Stimulated activated CD4-positive, alpha-beta T cell treated with anti-CD3 and anti-CD28 coated beads, Interleukin-4, amount 100 ng/mL, for 4 hours (primary cell): ENCODE measurements at places on chromosomes 4 and X.

- DNase-seq: no peak
Measured at GRCh38 chrX:123818243-123818642, 41.6 kb upstream of the XIAP start.

- no peak for DNase-seq
Measured at GRCh38 chr4:41930139-41930831, 4.9 kb upstream of the TMEM33 start.

DNA sequence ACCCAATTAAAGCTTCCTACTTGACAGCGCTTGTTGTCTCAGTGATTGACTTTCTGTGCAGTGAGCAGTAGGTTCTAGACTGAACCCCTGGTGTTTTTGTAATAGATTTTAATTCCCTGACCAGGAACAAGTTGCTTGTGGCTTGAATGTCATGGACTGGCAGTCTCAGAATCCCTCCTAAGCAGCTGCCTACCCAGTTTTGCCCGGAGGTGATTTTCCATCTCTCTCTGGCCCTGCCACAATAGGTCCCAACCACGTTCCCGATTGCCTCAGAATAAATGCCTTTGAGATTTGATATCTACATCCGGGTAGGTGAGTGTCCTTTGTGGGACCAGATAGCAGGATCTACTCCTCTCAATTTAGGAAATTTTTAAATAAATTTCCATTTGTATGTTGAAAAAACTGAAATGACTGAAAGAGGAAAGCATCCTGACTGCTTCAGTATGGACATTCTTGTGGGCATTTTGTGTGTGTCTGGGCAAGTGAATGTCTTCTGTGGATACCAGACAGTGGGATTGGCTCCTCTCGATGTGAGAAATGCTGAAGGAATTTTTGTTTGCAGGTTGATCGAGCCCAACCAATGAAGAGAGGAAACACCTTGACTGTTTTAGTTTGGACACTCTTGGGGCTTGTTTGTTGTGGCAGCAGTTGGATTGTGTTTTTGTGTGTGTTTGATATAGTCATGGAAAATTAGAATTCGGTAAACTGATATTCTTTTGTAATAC, 1607.4 kb downstream of the C4orf33 start:
- DNase-seq: no peak

GRCh38 chr4:167176723-167177367, 57.4 kb downstream of the SPOCK3 start:
- DNase-seq: no peak

DNA sequence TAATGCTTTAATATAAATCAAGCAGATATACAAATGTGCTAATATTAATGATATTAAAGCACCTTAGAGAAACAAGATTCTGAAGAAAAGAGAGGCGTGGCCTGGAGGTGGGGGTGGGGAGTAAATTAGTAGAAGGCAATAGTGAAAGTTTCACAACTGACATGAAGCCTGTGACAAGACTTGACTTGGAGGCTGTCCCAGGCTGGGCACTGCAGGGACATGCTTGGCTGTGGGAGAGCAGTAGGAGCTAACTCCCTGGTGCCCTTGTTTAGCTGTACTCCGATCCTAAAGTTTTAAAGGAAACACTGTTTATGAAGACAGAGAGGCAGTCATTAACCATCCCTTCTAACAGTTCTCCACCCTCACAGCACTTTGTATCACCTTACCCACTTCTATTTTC, 239.0 kb upstream of the MAB21L2 start:
- DNase-seq: no peak

DNA sequence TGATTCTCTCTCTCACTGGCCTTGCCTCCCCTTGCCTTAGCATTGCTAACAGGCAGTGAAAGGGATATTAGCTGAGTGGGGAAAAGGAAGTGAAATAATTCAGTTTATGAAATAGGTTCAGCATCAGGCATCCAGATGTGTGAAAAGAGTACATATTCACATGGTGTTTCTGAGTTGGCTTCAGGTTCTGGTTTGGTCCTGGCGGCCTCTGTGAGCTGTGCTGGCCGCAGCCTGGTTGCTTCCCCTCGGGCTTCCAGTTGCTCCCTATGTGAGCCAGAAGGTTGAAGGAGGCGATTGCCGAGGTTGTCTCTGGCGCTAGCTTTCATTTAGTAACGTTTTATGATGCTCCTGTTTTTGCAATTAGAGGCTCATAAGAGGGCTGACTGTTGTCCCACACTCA, 99.1 kb upstream of the TLR2 start:
- DNase-seq: no peak

DNA sequence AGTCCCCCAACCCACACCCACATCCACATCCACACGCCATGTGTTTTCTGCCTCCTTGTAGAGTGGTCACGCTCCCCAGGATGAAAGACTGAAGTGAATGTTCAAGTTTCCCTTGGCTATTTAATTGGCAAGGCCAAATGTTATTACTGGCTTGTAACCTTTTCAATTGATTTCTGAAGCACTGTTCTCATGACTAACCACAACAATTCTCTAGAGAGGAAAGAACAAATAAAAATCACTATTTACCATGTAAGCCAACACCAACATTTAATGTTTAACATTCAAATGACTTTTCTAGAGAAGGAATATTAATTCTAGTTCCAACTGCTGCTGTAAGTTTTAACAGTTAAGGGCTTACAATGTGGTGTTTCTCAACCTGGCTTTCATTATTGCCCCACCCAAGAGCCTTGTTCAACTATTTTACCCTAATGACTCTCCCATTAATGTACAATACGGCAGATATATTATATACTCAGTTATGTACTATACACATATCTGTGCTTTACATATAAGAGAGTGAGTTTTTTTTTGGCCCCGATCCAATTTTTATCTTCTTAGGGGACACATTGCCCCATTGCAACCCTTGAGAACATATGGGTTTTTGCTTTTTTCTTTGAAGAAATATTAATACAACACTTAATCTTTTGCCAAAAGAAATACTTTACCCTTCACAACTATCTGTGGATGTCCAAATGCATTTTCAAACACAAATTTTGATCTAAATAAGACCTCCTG, 46.5 kb downstream of the RELL1 start:
- no peak for DNase-seq

DNA sequence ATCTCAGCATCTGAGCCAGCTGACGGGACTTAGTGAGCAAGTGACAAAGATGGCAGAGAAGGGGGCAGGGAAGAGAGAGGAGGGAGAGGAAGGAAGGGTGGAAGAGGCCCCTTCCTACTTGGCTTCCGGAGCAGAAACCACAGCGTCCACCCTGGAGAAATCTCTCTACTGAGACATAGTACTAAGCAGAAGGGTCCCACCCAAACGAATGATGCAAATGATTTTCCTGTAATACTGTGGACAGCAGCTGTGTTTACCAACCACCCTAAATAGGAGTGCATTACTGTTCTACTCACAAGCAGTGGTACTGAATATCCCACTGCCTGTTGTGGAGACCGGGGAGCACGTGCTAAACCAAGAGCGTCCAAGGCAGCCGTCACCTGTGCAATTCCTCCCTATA, 29.4 kb downstream of the DTHD1 start:
- DNase-seq: no peak

- no peak for DNase-seq
Measured at GRCh38 chr4:105274090-105274489, 127.4 kb downstream of the TET2 start.
